ENCODE measurements at places on chromosomes 7 and 10.

DNA sequence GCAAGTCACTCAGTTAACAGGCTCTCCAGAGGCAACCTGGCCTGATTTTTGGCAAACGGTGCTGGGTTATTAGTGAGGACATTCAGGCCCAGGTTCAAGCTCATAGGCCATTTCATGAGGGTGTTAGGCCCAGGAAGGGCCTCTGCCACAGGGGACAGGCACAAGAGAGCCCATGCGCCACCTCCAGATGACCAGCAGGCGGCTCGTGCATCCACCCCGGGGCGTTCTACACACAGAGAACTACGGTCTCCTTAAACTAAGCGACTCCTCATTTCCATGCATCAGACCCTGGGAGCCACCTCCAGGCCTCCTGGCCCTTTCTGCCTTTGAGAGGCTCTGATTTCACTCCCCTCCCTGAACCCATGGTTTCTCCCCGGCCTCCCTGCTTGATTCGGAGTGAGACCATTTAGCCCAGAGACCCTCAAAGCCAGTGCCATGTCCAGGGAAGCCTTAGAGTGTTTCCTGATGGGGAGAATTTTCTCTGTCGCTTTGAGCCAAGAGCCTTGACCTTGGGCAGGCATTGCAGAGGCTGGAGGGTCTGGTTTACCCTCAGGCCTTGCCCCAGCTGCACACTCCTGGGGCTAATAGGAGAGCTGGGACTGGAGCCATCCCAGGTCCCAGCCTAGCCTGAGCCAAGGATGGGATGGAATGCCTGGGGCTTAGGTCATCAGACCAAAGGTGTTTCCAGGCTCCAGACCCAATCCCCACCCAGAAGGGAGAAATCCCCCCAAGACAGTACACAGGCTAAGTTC lies 188.0 kb downstream of the GRID1 start:
- DNase-seq, result no peak

- no peak for DNase-seq
These were observed 12.5 kb upstream of the PALS2 start for GRCh38 chr7:24560772-24561171.

DNA sequence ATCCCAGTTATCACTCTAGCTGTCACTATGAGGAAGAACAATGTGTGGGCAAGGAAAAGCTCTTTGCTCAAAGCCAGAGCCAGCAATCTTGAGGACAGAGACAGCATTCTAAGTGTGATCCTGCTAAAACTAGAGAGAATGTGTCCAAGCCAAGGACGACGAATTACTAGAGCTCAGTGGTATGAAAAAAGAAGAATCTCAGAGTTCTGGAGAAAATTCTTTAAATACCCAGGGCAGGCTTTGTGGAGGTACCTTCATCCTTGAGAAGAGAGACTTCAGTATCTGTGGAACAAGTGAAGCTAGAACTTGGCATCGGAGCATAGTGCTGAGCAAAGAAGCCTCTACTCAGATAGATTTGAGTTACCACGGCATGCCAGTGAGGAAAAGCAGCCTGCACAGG lies 209.8 kb downstream of the TRIL start:
- DNase-seq, result no peak

- DNase-seq, result no peak
These were observed 126.8 kb upstream of the NRP1 start for GRCh38 chr10:33461295-33461640.

GRCh38 chr7:108246227-108246837 lies 116.2 kb upstream of the LAMB4 start:
- DNase-seq, result no peak

DNA sequence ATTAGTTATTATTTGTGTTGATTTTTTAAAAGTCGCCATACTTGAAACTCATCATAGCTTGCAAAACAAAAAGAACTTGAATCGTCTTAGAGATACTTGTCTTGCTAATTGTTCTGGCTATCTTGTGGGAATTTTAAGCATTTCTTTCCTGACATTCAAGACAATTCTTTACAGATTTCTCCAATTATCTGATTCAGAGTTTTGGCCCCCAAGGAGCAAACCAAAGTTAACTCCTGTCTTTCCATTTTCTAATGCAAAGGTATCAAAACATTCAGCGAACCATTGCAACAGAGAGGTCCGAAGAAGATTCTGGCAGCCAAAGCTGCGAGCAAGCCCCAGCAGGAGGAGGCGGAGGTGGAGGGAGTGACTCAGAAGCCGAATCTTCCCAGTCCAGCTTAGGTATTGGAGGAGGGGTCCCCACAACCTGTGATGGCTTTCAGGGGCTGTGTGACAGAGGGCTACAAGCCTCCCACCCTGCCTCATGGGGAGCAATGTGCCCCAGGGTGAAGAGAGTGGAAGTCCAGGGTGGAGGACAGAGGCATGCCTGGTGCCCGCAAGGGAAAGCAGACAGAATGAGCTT lies 119.4 kb upstream of the STK17A start:
- DNase-seq, result no peak

DNA sequence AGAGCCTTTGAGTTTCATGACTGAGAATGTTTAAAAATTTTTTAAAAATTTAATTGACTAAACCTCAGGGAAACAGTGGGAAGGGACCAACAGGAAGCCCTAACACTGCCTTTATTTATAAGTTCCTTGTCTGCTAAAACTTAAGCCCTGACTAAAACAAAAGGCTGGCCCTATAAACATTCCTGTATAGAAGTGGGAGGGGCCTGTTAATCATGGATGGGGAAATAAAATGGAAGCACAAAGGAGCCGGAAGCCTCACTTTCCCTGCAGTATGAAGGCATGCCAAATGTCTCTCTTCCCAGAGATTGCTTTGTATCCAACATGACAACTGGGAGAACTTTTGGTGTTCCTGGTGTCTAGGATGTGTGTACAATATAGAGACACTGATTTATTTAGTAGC lies 66.0 kb downstream of the VPS50 start:
- DNase-seq, result no peak

DNA sequence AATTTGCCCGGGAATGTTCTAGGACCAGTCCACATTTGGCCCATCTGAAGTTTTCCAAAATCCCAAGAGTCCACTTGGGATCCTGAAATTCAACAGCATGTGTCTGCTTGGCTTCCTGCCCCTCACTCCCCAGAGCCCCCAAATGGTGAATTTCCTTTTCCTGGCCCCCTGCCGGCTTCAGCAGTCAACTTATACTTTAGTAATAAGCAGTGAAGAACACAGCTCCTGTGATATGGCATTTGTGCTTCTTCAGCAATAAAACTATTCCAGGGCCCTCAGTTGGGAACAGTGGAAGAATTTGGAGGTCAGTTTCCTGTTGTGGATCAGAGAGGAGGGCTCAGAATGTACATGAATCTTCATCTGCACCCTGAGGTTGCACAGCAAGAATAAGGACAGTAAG lies 51.1 kb downstream of the PRF1 start:
- DNase-seq, result no peak

DNA sequence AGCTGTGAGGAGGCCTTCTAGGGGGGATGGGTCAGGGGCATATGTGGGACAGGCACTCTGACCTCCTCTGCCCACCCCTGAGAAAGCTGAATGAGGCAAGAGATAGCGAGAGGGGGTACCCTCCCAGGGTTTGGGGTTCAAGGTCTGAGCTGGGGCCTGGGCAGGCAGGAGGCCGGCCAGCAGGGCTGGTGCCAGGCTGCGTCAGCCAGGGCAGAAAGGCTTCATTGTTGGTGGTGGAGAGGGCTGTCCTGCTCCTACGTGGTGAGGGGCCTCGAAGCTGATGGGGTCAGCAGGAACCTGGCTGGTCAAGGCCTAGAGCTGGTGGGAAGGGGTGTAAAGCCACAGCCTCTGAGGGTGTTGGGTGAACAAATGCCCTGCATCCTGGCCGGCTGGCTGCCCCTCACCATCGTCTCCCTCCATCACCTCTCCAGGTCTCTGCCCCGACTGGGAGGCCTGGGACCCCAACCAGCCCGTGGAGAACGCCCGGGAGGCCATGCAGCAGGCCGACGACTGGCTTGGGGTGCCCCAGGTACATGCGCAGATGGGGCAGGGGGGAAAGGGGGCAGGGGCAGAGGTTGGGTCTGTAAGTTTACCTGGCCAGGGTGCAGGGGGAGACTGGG lies 6.6 kb downstream of the FLNC start:
- no peak for DNase-seq

GRCh38 chr7:71995111-71995510 lies 417.0 kb downstream of the CALN1 start:
- no peak for DNase-seq

DNA sequence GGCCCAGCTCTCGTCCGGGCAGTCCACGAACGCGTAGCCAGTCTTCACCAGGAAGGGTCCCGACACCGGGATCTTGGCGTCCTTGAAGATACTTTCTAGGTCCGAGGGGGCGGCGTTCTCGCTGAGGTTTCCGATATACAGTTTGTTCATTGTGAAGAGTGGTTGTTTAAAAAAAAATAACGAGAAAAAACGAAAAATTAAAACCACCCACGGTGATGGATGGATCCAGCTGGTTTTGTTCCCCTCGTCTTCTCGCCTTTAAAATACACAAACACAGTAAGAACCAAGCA lies 385 bp downstream of the IGF2BP3 start:
- no peak for DNase-seq

- DNase-seq, result no peak
These were observed 65.0 kb downstream of the FBXL13 start for GRCh38 chr7:103009466-103010185.

DNA sequence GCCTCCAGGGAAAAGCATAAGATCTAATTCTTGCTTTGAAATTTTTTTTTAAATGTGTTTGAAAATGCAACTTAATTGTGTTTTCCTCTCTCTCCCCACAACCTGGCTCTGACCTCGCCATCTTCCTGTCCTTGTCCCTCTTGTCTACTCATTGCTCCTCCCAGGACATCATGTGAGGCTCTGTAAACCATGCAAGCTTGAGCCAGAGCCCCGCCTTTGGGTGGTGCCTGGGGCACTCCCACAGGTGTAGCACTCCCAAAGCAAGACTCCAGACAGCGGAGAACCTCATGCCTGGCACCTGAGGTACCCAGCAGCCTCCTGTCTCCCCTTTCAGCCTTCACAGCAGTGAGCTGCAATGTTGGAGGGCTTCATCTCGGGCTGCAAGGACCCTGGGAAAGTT lies 9.8 kb upstream of the CDHR1 start:
- DNase-seq, result no peak

DNA sequence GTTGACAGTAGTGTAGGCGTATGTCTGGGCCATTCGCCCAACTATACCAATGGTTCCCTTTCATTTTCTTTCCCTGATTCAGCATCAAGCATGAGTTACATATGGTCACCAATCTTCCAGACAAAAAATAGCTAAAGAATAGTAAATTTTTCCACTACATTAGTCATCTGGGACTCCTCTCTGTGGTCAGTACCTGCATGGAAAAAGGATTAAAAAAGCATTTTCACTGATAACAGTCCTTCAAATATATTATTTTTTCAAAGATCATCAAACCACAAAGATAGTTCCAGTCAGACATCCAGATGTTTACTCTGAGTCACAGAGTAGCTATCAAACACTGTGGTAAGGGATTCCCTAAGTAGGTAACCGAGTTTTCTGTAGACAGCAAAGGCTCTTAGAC lies 302.6 kb upstream of the SEMA3D start:
- no peak for DNase-seq

DNA sequence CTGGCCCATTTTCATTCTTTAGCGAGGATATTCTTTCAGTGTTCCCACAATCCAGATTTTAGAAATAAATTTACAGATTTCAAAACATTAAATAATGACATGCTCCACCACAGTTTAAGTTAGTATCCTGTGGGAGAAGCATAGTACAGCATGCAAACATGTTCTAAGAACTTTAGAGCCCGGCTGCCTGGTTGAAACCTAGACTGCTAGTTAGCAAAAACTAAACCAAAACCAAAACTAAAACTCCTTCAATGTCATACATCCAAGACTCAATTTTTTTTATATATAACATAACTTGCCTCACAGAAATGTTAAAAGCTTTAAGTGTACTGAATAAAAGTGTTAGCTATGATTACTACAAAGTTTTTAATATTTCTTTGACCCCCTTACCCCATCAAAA lies 17.0 kb downstream of the TRA2A start:
- no peak for DNase-seq

DNA sequence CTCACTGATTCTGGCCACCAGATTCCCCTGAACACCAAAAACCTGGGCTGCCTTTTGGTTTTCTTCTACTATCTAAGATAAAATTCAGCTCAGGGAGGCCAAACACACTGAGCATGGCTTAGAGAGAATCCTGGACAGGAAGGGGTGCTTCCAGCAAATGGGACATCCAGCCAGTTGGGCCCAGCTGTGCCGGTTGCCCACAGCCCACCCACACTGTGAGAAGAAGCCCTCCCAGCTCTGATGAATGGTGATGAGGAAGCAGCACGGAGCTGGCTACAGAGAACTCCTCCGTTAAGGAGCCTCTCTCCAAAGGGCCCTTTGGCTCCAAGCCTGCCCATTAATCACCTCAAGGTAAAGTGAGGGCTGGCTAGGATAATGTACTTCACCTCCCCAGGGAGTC lies 15.9 kb downstream of the LRRC18 start:
- no peak for DNase-seq

- DNase-seq, result no peak
These were observed 692 bp downstream of the CARD11 start for GRCh38 chr7:3042861-3043489.

- DNase-seq, result no peak
These were observed 40.8 kb downstream of the SLC16A12 start for GRCh38 chr10:89494575-89494974.

- no peak for DNase-seq
These were observed 129.3 kb downstream of the ST7 start for GRCh38 chr7:117082647-117083046.

GRCh38 chr10:30719832-30720231 lies 90.3 kb upstream of the LYZL2 start:
- no peak for DNase-seq

DNA sequence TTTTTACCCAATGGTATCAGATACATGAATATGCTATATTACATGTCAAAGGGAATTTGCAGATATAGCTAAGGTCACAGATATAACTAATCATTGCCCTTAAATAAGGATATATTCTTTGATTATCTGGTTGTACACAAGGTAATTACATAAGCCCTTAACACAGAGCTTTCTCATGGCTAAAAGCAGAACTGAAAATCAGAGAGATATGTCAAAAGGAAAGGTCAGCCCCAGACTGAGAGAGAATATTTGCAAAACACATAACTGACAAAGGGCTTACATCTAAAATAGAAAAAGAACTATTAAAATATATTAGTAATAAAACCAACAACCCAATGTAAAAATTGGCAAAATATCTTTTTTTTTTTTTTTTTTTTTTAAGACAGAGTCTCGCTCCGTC lies 1029.5 kb upstream of the LRRN3 start:
- no peak for DNase-seq

GRCh38 chr7:50981743-50982142 lies 199.0 kb upstream of the GRB10 start:
- no peak for DNase-seq

DNA sequence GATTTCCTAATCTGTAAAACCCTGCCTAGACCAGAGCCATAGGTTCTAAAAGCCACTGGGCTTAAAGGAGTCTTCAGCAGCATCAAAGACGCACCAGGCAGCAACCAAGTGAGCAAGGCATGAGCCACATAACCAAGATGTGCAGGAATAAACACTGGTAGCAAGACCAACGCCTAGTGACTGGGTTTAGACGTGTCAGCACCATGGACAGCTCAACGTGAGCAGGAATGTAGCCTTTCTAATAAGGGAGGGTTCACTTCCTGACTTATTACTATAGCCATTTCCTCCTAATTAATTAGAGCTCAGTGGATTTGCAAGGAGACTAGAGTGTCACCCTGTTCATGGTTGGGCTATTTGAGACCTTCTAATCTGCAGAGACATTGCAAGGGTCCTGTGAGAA lies 223.7 kb downstream of the LHFPL3 start:
- no peak for DNase-seq

GRCh38 chr10:114181971-114182370 lies 2.8 kb downstream of the TDRD1 start:
- no peak for DNase-seq

All from NCI-H1930 (cell line).